ENCODE measurements at places on chromosomes 1 and 21. TPM values are rescaled to one million over a fixed set of nuclear protein-coding genes. Genes with fewer than 3 reads are reported as not detected.

GRCh38 chr21:37764691-37765090 lies 151.6 kb downstream of the KCNJ6 start:
- DNase-seq = no peak

GRCh38 chr1:97980530-97980929 lies 59.7 kb upstream of the DPYD start:
- DNase-seq = no peak

GRCh38 chr1:151047925-151048644 lies 534 bp downstream of the C1orf56 start:
- peak; percentile 80 for DNase-seq

DNA sequence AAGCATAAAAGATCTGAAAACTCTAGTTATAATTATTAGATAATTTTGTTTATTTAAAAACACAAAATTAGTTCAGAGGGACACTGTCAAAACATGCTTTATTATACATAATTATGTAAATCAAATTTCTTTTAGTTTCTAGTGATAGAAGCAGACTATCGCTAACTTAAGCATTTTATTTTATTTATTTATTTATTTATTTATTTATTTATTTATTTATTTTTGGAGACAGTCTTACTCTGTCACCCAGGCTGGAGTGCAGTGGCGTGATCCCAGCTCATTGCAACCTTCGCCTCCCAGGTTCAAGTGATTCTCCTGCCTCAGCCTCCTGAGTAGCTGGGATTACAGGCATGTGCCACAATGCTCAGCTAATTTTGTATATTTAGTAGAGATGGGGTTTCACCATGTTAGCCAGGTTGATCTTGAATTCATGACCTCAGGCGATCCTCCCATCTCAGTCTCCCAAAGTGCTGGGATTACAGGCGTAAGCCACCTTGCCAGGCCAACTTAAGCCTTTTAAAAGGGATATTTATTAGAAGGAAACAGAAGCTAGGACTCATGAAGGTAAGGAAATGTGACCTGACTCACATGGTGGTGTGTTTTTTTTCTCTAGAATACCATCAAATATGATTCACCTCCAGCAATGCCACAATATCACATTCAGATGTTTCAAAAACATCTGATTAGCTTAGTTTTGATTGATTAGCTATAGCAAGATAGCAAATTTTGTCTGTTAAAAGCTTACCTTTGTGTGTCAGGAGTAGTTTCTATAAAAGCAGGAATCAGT lies 1357.4 kb upstream of the ADGRL4 start:
- no peak for DNase-seq

The PROK1 gene
- 9.3 TPM for total RNA-seq

- no peak for DNase-seq
Measured at GRCh38 chr21:41786509-41786987, 19.7 kb upstream of the RIPK4 start.

- DNase-seq = peak; percentile 28
Measured at GRCh38 chr21:44708866-44709425, 2.4 kb downstream of the TSPEAR start.

DNA sequence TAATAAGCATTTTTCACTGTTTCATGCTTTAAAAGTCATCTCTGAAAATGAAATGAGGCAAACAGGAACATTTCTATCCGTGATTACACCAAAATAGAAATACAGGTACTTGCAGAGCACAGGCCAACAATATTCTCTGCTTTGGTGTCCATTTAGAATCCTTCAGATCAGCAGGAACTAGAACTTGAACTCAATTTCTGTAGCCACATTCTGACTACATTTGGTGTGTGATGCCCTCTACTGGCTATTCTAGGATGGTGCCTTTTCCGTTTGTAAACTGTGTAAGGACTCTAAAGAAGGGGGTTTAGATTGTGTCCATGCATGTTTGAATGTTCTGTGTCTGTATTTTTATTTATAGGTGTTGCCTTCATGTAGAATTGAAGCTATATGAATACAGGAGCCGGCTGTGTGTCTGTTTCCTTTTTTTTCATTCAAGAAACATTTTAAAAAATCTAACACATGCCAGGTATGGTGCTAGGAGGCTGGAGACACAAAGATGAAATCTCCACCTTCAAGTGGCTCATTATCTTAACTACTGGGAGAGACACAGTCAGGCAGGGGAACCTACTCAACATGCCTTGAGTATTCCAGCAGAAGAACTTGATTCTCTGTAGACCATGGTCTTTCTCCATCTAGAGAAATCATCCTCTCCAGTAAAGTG lies 7.6 kb upstream of the ZNF326 start:
- DNase-seq = peak; percentile 70
